ENCODE measurements at places on chromosomes 12 and 14. TPM values are rescaled to one million over a fixed set of nuclear protein-coding genes. Genes with fewer than 3 reads are reported as not detected.

EIF2S3B gene
- total RNA-seq = 0.37 TPM

TMEM119 gene
- 11.0 TPM for total RNA-seq

FOXJ2 gene
- total RNA-seq = 24.9 TPM

CLMN gene
- total RNA-seq = 6.7 TPM

RAD51AP1 gene
- 8.2 TPM for total RNA-seq

- DNase-seq = no peak
These were observed 82.9 kb downstream of the SPATA7 start for GRCh38 chr14:88468406-88468805.

GRCh38 chr12:103903993-103904392 lies 26.2 kb upstream of the HSP90B1 start:
- DNase-seq = no peak

DNA sequence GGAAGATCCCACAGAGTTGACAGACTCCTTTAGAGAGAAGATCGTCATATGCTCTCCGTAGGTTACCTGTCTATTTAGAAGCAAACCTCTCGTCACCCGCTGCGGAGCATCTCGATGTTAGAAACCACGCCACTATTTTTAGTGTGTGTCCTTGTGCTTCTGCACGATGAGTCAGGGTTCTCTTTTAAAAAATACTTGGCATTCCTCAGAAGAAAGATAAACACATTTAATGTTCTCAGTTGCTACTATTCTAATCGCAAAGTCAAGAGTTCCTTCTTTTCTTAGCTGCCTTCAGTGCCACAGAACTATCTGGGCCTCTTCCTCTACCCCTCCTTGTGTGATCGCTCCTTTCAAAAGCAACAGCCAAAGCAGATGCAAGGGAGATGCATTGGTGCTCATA lies 192.4 kb downstream of the PELI2 start:
- DNase-seq = no peak

- no peak for DNase-seq
These were observed 935 bp downstream of the TBC1D30 start for GRCh38 chr12:64825143-64826021.

DNA sequence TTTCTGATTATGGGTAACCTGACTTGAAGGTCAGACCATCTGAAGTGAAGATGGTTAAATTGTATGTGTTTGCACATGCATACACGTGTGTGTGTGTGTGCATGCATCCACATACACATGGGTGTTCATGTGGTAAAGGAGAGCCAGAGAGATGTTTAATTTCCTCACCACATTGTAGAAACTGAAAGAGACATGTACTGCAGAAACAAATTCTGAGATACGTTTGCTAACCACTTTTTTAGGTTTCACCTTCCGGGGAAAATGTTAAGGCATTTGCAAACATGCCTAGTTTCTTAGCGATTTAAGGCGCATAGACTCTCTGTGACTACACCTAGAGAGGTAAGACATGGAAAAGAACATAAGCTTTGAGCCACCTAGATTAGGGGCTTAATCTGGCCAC lies 362.9 kb downstream of the RAD51B start:
- no peak for DNase-seq

DNA sequence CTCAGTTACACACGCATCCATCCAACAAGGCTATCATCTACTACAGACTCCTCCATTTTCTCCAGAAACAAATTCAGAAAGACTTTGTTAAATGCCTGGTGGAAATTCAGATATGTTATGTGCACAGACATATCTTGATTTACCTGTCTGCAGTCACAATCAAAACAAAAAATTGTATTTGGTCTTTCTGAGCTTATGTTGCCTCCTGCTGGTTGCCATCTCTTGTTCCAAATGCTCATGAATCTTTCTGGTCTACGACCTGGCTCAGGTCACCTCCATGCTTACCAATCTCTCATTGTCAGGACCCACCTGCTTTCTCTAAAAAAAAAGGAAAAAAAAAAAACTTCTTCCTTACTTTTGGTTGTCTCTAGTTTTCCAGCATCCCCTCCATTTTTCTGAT lies 169.2 kb upstream of the PLXNC1 start:
- no peak for DNase-seq

GRCh38 chr12:129193263-129193871 lies 340.1 kb downstream of the GLT1D1 start:
- no peak for DNase-seq

DNA sequence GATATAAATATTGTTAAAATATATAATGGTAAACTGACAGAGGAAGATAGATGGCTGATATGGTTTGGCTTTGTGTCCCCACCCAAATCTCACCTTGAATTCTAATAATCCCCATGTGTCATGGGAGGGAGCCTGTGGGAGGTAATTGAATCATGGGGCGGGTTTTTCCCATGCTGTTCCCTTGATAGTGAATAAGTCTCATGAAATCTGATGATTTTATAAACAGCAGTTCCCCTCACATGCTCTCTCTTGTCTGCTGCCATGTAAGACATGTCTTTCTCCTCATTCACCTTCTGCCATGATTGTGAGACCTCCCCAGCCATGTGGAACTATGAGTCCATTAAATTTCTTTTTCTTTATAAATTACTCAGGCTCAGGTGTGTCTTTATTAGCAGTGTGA lies 46.3 kb downstream of the PTCSC3 start:
- no peak for DNase-seq

DNA sequence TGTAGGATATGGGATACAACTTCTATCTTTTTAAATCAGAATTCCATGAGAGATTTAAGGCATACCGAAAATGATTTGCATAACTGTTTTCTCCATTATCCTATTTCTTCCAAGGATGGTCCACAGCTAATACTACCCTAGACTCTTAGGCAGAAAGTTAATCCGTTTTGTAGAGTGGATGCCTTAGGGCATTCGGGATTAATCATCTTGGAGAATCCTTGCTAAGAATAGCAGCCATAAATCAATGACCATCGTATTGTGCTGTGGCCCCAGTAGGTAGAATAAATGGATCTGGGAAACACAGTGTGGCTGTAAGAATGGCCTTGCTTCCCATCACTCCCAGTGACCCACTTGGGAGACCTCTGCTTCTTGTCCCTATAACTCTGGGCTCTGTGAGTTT lies 99.6 kb downstream of the SSPN start:
- DNase-seq = no peak

DNA sequence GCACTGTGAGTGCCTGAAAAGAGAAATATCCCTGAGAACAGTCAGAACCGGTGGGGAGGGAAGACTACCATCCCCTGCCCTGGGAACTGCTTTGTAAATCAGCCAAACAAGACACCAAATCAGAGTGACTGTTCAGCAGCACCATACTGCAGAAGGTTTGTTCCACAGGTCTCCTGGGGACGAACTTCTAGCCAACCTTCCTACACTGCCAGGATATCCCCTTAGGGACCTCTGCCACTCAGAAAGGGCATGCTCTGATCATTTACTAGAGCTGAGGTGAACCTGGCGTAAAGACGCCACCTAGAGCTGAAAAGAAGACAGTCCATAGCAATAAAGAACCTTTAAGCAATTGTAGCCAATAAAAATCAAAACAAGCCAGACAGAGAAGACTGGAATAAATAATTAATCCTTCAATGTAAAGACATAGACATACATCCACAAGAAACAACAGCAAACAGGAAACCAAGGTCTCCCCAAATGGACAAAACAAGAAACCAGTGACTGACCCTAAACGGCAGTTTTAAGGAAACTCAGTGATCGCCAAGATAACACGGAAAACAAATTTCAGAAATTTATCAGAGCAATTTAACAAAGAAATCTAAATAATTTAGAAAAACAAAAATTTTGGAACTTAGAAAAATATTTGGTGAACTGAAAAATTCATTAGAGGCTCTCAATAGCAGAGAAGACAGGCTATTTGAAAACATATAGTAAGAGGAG lies 228.1 kb upstream of the AMIGO2 start:
- no peak for DNase-seq

- no peak for DNase-seq
These were observed 90.3 kb downstream of the STAB2 start for GRCh38 chr12:103677341-103677740.

- no peak for DNase-seq
These were observed 286.7 kb upstream of the CRY1 start for GRCh38 chr12:107379852-107380567.

- peak; percentile 65 for DNase-seq
These were observed at the start of gene RHOJ for GRCh38 chr14:63204407-63205043. TSS of gene RHOJ (plus strand) at chr14:63204443. CDS start at chr14:63204870, 427 bp downstream.

DNA sequence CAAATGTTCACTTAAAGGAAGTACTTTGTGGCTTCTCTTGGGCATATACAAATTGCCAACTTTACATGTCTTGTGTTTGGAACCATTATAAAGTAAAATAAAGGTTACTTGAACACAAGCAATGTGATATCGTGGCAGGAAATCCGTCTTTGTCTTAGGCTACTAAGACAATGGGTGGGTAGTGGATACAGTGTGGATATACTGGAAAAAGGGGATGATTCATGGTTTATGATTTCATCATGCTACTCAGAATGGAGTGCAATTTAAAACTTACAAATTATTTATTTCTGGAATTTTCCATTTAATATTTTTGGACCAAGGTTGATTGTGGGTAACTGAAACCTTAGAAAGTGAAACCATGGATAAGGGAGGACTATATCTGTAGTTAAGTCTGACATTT lies 48.4 kb downstream of the MYRFL start:
- no peak for DNase-seq

DNA sequence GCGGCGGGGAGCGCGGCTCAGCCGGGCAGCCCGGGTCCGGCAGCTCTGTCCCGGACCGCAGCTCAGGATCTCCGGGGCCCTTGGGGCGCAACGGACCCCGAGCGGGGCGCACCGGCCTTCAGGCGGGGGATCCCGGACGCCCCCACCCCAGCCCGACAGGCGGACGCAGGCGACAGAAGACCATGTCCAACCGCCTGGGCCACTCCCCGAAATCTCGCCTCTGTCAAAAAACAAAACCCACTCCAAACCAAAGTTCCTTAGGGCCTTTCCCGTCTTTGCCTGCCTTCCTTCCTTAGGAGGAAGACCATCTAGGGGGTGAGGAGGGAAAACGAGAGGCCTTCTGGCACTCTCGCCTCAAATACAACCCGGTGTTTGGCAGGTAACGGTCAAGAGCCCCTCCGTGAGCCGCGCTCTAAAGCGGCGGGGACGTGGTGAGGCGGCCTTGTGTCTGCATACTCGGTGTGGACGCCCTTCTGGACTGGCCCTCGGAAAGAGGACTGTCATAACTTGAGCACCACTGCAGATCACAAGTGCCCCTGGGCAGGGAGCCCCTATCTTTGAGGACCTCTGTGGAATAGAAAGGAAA lies 604 bp downstream of the HCFC2 start:
- DNase-seq = peak; percentile 34

- DNase-seq = no peak
These were observed 203.4 kb upstream of the DDHD1 start for GRCh38 chr14:53356361-53357150.

GRCh38 chr14:61520576-61520975 lies 174.7 kb upstream of the HIF1A start:
- DNase-seq = no peak

DNA sequence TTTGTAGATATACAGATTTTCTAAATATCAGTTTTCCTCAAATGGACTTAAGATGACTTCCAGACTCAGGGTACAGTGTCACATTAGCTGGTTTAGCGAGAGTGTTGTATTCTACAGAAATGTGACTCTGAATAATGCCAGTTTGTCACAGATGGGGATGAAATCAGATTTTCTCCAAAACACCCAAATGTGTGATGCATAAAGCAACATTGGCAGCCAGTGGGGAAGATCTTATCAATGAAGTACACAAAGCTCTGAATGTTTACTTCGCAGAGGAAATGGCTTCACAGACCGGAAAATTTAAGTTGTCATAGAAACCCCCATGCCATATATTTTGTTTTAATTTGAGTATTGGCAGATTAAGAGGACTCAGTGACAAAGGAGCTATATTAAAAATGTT lies 29.9 kb downstream of the ANO4 start:
- no peak for DNase-seq

Data from heart left ventricle (tissue), 16 donors.